ENCODE measurements at places on chromosomes 4 and X.

DNA sequence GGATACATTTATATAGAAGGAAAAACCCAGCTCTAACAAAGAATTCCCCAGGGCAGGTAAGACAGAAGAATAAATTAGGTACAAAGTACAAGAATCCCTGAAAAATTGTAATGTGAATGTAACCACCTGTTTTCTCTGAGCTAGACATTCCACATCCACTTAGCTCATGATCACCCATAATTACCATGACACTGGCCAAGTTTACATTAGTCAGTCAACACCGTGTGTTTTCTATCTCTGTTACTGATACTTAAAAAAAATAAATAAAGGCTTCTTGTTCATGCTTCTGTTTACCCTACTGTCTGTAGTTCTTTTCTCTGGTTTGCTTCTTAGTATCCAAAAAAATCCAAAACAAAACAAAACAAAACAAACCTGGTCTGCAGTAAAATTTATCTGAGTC lies 66.0 kb downstream of the CBLL2 start:
- DNase-seq, result no peak

GRCh38 chrX:37350034-37350365 lies 836 bp downstream of the PRRG1 start:
- DNase-seq, result no peak

DNA sequence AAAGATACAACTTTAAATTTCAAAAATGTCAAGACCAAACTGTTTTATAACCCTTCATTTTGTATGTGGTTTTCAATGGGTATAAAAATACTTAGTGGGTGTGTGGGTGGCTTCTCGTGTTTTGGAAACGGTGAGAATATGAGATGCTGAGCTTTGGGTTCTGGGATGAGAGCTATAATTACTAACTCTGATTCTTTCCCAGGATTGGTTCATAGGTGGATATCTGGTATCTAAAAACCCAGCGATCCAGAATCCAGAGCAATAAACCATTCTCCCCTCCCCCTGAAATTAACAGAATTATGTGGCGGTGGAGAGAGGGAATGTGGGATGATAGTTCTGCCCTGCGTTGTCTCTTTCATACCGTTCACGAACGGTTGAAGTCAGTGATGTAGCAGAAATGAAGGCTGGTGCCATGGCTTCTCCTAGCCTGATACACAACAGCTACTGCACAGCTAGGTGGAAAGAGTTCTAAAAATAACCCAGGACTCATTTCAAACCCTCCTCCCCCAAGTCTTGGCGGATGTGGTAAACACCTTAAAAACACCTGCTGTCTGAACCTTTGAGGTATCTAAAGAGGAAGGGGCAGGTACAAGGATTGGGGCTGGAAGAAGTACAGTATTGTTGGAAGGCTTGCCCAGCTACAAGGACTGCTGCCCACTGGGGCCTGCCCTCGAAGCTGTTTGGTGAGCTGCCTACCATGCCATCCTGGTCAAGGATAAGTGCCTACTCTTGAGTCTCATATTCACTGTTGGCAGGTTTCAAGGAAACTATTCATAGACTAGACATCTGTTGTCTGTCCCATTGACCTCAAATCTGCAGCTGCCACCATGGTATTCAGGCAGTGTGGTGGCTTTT lies 44.5 kb downstream of the SEPTIN11 start:
- peak; percentile 7 for DNase-seq

DNA sequence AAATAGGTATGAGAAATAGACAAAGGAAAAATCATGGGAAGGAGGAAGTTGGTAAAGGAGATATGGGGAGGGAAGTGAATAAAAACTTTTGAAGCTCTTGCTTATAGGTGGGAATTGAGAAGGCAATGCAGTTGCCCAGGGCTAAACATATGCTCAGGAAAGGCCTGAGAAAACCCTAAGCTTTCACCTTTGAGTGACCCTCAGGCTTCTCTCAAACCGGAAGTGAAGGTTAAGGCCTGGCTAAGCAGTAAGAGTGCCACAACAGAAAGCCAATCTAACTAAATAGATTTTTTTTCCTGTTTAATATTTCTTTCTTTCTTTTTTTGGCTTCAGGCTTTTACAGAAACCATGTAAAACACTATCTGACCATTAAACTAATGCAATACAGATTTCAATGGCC lies 69.5 kb upstream of the GABRA3 start:
- DNase-seq, result no peak

GRCh38 chr4:126838941-126839679 lies 793.6 kb upstream of the INTU start:
- DNase-seq, result no peak

DNA sequence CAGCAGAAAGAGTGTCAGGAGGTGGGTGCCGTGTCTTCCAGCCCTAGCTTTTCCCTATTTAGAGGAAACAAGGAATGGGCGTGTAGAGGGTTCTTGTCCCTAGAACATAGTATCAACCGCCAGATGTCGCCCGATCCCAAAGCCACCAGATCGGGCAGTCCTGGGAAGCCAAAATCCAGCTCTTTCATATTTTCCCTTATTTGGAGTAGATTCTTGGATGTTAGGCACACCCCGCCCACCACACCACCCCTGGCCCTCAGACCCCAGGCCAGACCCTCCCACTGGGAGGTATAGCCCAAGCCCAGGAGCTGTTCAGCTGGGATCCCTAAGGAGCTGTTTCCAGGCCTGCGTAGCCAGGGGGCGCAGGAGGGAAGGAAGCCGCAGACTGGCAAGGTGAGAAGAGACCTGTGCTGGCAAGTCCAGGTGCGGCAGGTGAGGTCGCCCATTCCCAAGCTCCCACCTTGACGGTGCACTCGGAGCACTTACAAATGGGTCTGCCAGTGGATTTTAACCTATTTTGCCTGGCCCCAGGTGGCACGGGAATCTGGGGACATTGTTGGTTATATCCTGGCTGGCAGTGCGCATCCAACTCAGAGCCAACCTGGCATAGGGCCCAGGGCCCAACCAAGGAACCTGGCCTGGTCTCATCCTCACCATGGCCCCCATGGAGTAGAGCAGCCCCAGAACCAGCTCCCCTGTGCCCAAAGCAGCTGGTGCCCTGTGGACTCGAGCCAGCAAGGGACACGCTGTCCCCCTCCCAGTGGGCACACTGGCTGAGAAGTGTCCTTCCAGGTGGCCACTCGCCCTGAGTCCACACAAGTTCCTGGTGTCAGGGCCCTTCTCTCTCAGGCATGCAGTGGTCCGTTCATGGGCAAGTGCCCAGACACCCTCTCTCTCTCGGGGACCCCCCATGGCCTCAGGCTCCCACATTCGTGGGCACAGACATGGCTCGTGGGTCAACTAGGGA lies 811 bp downstream of the FLNA start:
- DNase-seq, result no peak

- DNase-seq, result no peak
Measured at GRCh38 chr4:105329081-105329480, 144.8 kb downstream of the PPA2 start.

DNA sequence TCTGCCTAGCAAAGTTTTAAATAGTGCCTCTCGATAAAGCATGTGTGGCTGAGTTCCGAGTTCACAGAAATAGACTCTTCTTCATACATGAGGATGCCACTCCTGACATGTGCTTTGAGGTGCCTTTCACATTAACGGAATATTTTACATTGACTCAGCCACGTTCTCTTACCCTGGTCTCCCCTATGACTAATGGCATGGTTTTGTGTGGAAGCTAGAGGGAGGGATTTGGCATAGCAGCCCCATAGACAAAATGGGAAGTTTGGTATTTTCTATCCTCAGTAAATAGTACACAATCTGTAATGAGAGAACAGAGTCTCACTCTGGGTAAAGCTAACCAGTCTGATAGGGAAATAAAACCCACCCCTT lies 68.9 kb downstream of the PCDH19 start:
- DNase-seq, result no peak

- no peak for DNase-seq
Measured at GRCh38 chrX:48834383-48834709, 1.1 kb downstream of the PCSK1N start.

- DNase-seq, result no peak
Measured at GRCh38 chr4:1614854-1615595, 69.1 kb downstream of the FAM53A start.

GRCh38 chr4:153137677-153138630 lies 66.3 kb upstream of the TRIM2 start:
- no peak for DNase-seq

- no peak for DNase-seq
Measured at GRCh38 chrX:83845397-83845796, 15.5 kb upstream of the CYLC1 start.

- no peak for DNase-seq
Measured at GRCh38 chrX:95505721-95506120, 1178.9 kb upstream of the DIAPH2 start.

GRCh38 chr4:25253071-25253445 lies 19.2 kb downstream of the PI4K2B start:
- no peak for DNase-seq

DNA sequence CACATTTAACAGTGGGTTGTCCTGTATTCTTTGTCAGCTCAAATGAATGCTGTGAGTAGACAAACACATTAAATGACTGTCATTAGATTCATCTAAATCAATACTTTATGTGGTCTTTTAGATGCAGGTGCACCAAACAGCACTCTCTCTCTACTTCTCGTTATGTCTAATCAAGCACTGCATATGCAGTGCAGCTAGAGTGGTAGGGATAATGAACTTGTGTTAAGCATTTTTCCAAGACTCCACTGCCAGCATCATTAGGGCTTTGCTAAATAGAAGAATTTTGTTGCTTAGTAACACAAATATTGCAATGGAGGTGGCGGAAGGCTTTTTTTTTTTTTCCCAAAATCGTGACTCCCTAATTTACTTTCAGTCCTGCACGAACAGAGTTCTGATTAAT lies 447.0 kb upstream of the GALNT7 start:
- no peak for DNase-seq

DNA sequence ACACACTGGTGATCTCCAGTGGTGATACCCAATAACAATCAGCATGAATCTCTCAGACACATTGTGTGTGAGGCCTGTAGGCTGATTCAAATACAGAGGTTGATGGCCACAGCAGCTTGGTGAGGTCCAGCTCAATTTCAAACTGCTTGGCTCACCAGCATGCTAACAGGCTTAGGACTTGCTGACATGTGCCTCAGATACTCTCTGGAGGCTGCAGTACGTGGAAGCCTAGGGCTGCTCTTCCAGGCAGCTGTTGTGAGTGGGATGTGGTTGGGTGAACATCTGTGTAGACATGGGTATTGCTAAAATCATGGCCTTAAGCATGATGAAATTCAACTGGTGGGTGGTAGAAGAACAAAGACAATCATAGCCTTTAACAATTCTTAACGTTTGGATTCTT lies 4.3 kb downstream of the CXCL9 start:
- no peak for DNase-seq

DNA sequence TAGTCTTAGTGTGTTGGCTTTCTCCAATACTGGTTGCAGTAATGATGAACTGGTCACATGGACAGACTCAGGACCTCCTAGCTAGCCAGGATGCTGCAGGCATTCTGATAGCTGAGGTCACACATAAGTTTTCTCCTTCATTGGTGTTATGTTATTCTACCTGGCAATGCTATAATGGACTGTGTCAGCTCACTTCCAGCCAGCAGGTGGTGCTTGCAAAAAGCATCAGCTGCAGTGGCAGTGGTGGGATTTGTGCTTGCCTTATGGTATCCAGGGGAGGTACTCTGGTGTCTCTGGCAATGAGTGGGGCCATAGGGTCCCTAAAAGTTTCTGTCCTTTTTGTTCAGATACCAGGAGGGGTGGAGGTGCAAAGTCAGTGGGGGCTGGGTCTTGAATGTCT lies 33.6 kb downstream of the ZNF330 start:
- no peak for DNase-seq

- DNase-seq, result no peak
Measured at GRCh38 chrX:109709129-109709631, 23.9 kb downstream of the ACSL4 start.

- DNase-seq, result no peak
Measured at GRCh38 chrX:132956421-132957210, 1.8 kb downstream of the HS6ST2 start.

DNA sequence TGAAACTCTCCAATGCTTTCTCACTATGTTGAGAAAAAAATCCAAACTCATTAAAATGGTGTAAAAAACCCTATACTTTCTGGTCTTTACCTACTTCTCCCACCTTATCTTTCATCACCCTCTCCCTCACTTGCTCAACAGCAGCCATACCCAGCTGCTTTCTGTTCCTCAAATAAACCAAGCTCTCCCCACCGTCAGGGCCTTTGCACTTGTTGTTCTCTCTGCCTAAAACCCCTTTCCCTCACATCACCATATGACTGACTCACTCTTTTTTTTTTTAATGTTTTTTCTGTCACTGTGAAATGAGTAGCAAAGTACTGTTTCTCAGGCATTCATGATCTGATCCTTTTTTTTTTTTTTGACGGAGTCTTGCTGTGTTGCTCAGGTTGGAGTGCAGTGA lies 122.3 kb upstream of the TMEM164 start:
- DNase-seq, result no peak

DNA sequence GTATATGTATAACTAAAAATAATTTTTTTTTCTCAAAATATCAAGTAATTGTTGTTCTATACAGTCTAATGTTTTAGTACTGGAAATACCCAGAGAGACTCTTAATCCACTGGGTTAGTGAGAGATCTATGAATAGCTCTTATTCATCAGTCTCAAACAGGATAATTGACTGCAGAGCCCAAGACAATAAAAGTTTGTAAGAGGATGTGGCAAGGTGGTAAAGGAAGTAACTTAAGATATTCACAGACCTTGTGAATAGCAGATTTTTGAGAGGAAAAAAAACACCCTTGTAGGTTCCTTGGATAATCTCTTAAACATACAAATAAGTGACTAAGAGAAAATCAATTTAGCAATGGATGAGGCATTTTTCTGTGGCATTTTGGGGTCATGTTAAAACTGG lies 210.9 kb upstream of the FAM241A start:
- no peak for DNase-seq
